ENCODE measurements at places on chromosomes 3 and 15.

GRCh38 chr3:127588806-127589577, 1.5 kb downstream of the TPRA1 start:
- DNase-seq: no peak

DNA sequence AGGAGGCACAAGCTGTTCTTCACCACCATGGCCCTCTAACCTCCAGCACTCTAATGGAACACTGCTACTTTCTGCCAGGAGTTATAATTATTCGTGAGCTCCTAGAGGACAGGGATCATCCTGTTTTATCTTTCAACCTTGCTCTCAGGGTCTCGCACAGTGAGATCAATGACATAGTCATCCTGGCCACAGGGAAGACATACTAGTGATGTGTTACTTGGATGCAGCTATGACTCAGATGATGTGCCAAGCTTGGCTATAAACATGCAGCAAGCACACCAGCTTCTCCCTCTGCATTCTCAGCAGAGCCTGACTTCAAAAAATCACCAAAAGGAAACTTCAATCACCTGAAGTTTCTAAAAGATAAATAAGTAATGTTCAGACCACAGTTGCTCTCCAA, 203.8 kb upstream of the HES1 start:
- DNase-seq: no peak

DNA sequence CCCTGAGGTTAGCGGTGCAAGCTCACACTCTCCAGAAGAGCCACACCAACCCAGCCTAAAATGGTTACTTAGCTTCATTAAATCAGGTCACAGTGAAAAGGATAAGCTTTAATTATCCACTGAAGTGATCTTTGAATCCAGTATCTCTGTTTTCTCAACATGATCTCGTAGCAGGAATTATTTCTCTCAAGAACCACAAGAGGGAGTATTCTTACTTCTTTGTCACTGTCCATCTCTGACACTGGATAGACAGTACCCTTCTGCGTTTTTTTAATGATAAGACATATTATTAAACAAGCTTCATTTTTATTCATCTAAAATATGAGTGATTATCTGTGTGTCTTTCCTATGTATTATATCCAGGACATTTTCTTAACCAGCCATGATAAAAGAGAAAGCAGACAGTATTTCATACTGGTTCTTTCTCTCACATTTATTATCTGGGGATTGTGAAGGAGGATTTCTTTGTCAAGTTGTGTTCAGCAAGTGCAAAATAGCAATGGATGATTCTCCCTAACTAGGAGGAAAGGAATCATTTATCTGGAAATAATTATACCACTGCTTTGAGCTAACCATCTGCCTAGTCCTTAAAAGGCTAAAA, 105.4 kb upstream of the CCDC54 start:
- no peak for DNase-seq

- DNase-seq: no peak
Observed at GRCh38 chr3:16739541-16740105, 134.4 kb upstream of the DAZL start.

Data from CD4-positive, alpha-beta T cell (primary cell).